ENCODE measurements at places on chromosomes 7 and 10.
A peak's percentile ranks its signal among the peaks of the same experiment; 100 is the strongest.

DNA sequence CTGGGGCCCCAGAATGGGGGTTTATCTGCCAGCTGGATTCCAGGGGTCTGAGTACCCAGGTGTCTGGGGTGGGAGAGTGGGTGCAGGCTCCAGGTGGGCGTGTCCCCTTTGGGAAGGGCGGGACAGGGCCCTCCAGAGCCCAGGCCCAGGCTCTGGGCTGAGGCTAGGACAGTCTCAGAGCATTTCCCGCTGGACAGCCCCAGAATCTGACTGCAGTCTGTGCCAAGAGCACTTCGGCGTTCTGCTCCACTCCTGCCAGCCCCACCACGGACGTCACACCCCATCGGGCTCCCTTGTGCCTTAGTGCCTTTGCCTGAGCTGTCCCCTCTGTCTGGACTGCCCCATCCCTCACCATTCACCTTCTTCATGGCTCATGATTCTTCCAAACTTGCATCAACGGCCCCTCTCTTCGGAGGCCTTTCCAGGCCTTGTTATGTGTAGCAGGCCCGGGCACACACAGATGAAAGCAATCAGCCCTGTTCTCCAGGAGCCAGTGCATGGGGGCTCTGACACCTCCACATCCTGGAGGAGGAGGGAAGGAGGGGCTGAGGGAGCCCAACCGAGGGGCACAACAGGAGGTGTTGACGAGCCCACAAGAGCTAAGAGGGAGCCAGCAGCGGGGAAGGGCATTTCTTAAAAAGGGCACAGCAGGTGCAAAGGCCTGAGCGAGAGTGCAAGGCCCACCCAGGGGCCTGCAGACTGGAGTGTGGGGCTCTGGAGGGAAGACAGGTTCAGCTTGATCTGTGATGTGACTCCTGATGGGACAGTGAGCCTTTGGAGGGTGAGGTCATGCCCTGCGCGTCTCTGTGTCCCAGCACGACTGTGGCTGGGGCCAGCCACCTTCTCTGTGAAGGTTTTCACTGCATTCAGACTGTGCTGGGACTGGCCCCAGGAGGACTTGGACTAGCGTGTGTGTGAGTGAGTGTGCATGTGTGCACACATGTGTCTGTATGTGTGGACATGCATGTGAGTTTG is 41.7 kb downstream of the GTF2IRD1 start:
- no peak for DNase-seq

- no peak for DNase-seq
Observed at GRCh38 chr7:112199035-112199655, 7.1 kb downstream of the DOCK4 start.

GRCh38 chr7:128040205-128040604 is 9.0 kb upstream of the LRRC4 start:
- DNase-seq, result no peak

DNA sequence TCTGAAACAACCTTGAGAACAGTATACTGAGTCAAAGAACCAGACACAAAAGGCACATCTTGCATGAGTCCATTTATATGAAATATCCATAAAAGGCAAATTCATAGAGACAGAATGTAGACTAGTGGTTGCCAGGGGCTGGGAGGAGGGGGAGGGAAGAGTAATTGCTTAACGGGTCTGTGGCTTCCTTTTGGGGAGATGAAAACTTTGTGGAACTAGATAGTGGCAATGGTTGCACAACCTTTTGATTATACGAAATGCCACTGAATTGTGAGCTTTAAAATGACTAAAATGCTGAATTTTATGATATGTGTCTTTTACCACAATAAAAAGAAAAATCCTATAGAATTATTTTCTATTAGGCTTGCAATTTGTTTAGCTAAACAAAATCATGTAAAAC is 16.8 kb downstream of the ADRB1 start:
- no peak for DNase-seq

GRCh38 chr7:122136078-122136477 is 8.0 kb downstream of the AASS start:
- no peak for DNase-seq

- DNase-seq, result no peak
Observed at GRCh38 chr10:102801978-102802377, 35.2 kb downstream of the CYP17A1 start.

- DNase-seq, result peak; percentile 65
Observed at GRCh38 chr10:103678178-103678526, 177.2 kb downstream of the SH3PXD2A start.

GRCh38 chr10:14684354-14684753 is 90.3 kb downstream of the FAM107B start:
- no peak for DNase-seq

DNA sequence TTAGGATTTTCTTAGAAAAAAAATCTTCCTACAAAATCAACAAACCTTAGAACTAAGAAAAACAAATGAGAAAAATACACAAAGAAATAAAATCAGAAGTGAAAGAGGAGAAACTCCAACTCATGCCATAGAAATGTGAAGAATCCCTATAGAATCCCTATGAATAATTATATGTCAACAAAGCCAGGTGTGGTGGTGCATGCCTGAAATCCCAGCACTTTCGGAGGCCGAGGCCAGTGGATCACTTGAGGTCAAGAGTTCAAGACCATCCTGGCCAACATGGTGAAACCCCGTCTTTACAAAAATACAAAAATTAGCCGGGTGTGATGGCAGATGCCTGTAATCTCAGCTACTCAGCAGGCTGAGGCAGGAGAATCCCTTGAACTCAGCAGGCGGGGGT is 27.1 kb downstream of the ACSM6 start:
- DNase-seq, result no peak

- no peak for DNase-seq
Observed at GRCh38 chr7:728602-729001, 1.5 kb upstream of the PRKAR1B start.

DNA sequence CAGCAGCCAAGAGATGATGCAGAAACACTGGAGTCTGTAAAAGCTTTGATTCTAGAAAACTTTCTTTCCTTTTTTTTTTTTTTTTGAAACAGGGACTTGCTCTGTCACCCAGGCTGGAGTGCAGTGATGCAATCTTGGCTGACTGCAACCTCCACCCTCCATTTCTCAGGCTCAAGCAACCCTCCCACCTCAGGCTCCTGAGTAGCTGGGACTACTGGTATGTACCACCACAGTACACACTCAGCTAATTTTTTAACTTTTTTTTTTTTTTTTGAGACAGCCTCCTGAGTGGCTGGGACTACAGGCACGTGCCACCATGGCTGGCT is 17.0 kb upstream of the BAG3 start:
- DNase-seq, result no peak

DNA sequence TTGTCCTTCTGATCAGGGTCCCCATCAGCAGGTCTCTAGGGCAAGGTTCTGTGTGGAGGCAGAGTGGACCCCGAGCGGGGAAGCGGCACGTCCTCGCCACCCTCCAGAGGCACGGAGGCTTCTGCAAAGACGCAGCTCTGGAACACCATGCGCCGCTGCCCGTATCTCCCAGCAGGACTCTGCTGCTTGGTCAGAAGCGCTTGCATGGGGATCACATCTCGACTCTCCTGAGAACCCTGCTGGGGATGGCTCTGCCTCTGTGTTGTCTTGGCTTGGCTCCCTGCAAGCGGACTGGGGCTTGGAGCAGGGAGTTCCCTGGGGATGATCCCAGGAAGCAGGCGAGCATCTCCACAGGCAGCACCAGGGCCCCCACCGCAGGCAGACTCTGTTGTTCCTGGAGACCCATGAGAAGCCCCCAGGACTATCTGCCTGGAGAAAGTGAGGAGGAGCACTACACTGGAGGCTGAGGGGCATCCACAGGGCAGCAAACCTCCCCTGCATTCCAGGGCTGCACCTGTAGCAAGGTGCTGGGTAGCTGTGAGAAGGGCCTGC is 520.5 kb downstream of the GLRX3 start:
- DNase-seq, result no peak

DNA sequence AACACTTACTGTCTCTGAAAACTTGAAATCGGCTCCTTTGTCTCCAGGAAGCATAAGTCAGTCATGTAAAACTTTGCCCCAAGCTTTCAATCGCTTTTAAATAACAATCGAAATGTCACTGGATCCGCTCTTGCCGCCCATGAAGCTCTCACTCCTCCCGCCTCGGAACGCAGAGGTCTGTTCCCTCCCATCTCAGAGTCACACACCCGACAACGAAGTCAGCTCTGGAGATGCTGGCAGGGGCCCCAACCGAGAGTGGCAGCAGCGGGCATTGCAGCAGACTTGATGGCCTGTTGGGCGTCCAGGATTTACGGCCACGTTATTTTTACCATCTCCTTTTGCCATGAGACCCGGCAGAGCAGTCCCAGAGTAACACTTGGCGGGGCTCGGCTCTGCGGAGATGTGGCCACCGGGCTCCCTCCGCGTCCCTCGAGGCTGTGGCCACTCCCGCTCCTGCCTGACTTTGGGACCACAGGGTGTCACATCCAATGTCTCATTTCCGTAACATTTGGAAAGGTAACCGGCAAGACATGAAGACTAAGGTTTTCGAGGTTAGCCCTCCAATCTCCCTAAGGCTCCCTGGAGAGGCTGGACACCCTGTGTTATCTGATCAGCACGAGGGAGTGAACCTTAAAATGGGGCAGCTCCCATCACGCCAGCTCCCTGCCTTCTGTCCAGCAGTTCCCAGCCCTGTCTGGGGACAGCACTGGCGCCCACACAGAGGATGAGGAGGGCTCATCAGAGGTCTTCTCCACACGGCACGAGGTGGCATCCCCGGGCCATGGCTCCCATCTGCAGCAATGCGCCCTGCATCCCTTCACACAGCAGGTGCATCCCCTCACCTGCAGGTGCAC is 62.8 kb upstream of the ADGRA1 start:
- DNase-seq, result no peak

GRCh38 chr10:127470911-127471310 is 78.2 kb upstream of the NPS start:
- no peak for DNase-seq

DNA sequence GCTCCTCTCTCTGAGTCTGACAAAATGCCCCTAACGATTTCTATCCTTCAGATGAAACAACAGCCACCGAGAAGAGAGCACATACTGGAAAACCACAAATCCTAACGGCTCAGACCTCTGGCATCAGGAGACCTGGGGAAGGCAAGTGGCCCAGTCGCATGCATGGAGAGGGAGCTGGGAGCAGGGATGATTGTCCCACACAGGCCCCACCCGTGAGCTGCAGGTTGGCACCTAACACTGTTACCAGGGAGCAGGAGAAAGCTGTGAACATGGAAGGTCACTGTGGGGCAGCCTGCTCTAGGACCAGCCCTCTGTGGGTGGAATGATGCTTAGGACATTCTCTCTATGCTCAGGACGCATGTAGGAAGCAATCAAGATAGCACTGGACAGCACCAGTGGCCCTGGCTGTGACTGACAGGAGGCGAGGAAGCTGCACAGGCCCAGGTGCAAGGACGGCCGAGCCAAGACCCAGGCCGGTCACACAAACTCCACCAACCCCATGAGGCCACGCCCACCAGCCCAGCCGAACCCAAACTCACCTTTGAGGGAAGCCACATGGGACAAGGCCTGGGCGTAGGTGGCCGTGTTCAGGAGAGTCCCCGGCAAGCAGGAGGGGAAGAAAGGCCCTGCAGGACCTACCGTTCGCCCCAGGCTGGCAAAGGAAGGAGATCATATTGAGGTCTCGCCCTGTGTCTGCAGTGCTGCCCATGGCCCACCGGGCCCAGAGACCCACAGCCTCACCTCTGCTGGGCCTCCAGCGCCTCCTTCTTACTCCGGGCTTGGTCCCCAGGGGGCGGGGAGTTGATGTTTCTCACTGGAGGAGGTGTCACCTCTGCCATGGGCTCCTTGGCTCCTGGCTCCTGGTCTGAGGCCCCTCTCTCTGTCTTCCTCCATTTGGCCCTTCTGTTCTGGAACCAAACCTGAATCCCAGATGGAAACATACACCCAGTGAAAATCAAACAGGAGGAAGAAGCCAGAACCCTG is 9.7 kb downstream of the DRGX start:
- DNase-seq, result no peak

DNA sequence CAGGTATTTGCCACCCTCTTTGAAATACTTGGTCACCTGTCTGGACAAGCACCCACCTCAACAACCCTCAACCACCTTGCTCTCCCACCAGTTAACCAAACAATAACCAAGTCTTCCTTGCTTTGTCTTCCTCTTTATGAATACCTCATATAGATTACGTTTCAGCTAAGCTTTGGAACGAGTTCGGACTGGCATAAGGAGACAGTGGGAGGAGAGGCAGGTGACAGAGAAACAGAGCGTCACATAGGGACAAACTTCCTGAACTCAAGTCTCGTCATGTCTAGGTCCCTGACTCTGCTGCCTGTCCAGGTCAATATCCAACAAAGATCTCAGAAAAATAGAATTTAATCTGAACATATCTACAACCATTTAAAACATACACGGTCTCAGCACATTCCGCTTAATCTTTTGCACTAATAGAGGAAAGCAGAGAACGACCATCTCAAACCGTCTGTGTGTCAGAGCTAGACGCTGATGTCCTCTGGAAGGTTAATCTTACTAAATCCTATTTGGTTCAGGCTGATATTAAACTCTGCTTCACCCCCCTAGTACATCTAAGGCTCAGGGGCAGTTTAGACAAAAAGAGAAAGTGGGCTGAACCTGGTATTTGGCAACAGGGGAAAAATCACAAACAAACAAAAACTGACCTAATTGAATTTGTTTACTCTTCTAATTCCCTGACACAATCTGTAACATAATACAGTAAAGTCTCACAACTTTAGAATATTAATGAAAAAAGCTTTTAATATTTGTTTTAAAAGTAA is 26.4 kb upstream of the SVOPL start:
- DNase-seq, result no peak

DNA sequence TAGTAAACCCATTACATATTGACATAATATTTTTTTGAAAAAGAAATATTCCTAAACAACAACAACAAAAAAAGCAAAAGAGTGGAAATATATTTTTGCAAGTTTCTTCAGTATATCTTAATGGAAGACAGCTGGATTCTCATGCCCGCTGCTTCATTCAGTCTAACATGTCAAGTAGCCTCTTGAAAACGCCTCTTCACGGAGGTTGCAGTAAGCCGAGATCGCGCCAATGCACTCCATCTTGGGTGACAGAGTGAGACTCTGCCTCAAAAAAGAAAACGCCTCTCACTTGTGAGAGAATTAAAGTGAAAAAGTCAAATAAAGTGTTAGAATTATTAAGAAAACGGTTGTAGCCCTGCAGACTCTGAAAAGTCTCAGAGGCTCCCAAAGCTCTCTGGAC is 1.3 kb downstream of the CUTC start:
- no peak for DNase-seq

DNA sequence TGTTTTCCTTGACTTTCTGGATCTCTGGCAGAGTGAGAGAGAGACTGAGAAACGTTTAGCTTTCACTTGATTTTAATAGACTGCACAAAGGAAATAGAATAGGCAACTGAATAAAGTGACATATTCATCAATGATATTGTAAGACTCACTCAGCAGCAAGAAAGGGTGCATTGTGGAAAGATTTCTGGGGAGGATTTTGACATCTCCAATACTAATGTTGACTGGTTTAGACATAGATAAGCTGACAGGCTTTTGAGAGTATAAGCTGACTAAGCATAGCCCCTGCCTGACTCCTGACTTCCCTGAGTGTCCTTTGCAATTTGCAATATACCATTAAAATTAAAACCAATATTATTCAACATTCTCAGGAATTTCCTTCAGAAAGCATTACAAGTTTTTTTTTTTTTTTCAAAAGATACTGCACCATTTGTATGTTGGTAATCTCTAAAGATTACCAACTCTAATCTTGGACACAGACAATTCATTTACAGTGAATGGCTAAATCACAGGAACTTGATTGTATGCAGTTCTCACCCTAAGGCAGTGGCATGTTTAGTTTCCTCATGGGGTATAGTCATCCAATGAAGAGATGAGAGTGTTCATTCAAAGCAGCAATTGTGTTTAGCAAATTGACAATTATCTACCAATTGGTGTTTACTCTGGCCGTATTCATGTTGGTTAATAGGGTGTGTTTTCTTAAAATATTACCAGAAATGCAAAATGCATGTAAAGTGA is 325.6 kb downstream of the SORCS3 start:
- no peak for DNase-seq

- DNase-seq, result no peak
Observed at GRCh38 chr10:56662765-56663447, 301.8 kb upstream of the ZWINT start.

Data from stimulated activated naive CD8-positive, alpha-beta T cell treated with anti-CD3 and anti-CD28 coated beads, Interleukin-15, amount 100 ng/mL, for 72 hours (primary cell).